ENCODE measurements at places on chromosomes 1 and 21. TPM values are rescaled to one million over a fixed set of nuclear protein-coding genes. Genes with fewer than 3 reads are reported as not detected.

GRCh38 chr1:169105434-169106094 lies 926 bp upstream of the ATP1B1 start:
- peak overlapping the region; percentile 78 for H3K4me3 ChIP-seq
- H3K27me3 ChIP-seq, result no peaks in the 10 kb centered on the region
- peak overlapping the region; percentile 91 for H3K27ac ChIP-seq
- H3K36me3 ChIP-seq, result no peaks in the 10 kb centered on the region

DNA sequence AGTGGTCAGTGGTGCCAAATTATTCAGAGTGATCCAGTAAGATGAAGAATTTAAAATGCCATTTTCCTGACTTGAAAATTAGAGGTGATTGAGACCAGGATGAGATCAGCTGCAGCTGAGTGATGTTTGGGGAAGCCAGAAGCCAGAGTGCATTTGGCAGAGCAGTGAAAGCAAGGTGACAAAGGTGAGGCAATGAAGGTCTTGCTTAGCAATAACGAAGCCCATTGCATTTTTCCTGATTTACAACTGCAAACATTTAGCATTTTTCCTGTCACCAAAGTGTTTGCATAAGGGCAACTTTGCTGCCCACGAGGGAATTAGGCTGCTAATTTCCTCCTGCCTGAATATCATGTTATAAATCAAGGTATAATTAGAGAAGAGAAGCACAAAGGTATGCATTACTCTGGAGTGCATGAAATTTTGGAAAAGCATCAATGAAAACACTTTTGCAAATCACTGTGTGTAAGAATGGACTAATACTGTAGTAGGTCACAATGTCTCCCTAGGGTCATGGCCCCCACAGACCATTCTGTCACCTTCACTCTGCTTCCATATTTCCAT lies 188.2 kb upstream of the LYPLAL1 start:
- no peaks in the 10 kb centered on the region for H3K4me1 ChIP-seq
- H3K27ac ChIP-seq, result no peak overlapping the region
- no peak overlapping the region for H3K4me3 ChIP-seq
- no peaks in the 10 kb centered on the region for H3K36me3 ChIP-seq

SSR2 gene
- total RNA-seq, result 305 TPM

DNA sequence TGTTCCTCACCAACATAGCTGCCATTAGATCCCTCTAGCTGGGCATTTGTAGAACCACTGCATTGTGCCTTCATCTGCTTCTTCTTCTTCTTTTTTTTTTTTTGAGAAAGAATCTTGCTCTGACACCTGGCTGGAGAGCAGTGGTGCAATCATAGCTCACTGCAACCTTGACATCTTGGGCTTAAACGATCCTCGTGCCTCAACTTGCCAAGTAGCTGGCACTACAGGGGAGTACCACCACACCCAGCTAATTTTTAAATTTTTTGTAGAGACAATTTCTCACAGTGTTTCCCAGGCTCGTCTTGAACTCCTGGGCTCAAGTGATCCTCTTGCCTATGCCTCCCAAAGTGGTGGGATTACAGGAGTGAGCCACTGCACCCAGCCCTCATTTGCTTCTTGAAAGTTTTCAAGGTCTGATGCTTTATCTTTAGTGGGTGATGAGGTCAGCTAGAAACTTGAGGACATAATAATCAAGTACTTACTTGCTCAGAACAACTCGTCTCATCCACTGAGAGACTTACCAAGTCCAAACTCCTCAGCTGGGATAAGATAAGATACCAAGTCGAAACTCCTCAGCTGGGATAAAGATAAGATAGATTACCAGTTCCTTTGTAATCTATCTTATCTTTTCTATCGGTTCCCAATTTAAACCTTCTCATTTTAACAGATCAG lies 71.5 kb downstream of the MACF1 start:
- no peak overlapping the region for H3K27ac ChIP-seq
- no peaks in the 10 kb centered on the region for H3K27me3 ChIP-seq
- no peak for DNase-seq
- H3K36me3 ChIP-seq, result no peaks in the 10 kb centered on the region

DNA sequence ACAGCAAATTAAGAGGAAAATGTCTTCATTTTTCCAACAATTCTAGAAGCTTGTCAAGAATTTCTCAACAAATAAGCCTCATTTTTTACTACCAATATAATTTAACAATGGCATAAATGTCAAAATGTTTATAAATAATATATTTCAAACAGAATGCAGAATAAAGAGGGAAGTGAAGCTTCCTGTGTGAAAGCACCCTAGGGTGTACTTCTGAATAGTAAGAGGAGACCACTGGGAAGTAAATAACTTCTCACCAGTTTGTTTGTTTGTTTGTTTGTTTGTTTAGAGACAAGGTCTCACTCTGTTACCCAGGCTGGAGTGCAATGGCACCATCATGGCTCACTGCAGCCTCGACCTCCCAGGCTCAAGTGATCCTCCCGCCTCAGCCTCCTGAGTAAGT lies 244.3 kb downstream of the SLC45A1 start:
- H3K27me3 ChIP-seq, result no peaks in the 10 kb centered on the region
- H3K4me1 ChIP-seq, result no peaks in the 10 kb centered on the region
- no peak for DNase-seq
- H3K36me3 ChIP-seq, result no peaks in the 10 kb centered on the region
- H3K27ac ChIP-seq, result no peak overlapping the region

Measured in breast epithelium (tissue), 4 donors.